ENCODE measurements at places on chromosomes 16 and 17.
A peak's percentile ranks its signal among the peaks of the same experiment; 100 is the strongest.

DNA sequence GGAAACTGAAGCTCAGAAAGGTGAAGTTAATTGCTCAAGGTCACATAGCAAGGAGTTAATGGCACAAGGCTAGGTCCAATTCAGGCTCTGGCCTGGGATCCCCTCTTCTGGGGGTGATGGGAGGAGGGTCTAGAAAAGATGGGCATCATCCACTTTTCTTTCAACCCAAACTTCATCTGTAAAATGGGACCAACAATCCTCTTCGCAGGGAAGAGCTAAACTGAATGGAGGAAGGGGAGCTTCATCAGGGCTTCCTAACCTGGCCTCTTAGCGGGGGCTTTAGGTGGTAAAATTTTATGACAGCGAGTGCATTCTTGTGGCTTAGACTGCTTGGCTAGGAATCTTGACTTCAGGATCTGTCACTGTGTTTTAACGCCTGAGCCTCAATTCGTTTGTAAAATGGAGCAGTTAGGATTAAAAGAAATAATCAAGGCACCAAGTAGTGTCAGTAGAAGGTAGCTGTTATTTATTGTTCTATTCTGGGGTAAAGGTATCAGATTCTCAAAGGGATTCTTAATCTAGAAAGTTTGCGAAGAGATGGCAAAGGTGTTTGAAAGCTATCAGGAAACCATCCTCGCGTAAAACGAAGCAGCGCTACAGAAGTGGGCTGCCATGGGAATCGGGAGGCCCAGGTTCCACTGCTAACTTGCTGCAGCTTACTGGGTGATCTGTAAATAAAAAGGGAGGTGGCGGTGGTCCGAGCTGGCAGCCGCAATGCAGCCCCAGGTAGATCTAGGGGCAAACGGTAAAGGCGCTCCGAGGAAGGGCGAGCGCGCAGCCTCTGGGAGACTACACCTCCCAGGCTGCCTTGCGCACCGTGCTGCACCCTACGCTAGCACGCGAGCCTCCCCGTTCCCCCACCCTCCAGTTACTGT lies 1.5 kb upstream of the SRCAP start:
- no peak for DNase-seq

GRCh38 chr17:65278050-65278819 lies 141.1 kb downstream of the RGS9 start:
- DNase-seq, result no peak

- no peak for DNase-seq
Measured at GRCh38 chr16:22402191-22402590, 27.8 kb upstream of the CDR2 start.

DNA sequence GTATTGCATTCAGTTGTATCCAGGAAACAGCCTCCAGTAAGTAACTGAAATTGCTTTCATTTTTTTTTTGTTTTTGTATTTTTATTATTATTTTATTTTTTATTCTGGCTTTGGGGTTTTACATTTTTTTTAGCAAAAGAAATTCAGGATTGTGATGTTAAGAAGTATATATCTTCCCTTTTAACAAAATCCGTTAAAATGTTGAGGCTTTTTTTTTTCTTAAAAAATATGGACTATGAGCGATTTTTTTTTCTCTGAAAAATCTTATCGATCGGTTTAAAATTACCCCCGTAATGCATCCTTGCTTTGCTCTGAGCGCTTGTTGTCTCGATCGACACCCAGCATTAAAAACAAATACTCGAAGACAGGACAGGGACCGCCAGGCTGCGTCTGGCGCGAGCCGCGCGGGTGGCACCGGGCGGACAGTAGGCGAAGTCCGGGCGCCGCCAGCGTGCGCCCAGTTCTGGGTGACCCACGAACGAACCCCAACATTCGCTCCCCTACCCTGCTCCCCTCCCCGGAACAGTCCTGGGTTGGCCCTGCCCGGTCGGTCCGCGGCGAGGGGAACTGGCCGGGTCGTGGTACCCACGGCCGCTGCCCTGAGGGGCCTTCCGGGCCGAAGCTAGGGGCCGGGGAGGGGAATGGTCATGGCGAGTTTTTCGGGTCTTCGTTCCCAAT lies 482 bp downstream of the BAHCC1 start:
- no peak for DNase-seq

DNA sequence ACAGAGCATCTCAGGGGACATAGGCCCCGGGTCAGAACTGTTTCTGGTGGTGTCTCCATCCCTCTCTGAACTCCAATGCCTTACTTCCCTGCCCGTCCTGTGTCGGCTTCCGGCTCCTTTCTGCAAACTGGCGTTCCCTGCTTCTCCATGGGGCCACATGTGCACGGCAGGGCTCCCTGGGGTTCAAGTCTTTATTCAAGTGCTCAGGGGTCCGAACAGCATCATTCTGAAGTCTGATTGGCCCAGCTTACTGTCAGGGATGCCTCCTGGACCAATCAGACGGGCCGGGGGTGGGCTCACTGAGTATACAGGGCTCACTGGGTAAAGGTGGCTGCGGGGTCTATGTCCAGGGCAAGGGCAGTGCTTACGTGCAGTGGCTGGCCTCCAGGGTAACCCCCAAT lies 17.1 kb downstream of the C16orf82 start:
- DNase-seq, result no peak

GRCh38 chr16:75333721-75334163 lies 82.3 kb upstream of the BCAR1 start:
- DNase-seq, result peak; percentile 63

- no peak for DNase-seq
Measured at GRCh38 chr17:60909405-60909804, 231.8 kb downstream of the BCAS3 start.

Measured in HL-60 (cell line).